ENCODE measurements at places on chromosomes 7 and 10.
A peak's percentile ranks its signal among the peaks of the same experiment; 100 is the strongest.

DNA sequence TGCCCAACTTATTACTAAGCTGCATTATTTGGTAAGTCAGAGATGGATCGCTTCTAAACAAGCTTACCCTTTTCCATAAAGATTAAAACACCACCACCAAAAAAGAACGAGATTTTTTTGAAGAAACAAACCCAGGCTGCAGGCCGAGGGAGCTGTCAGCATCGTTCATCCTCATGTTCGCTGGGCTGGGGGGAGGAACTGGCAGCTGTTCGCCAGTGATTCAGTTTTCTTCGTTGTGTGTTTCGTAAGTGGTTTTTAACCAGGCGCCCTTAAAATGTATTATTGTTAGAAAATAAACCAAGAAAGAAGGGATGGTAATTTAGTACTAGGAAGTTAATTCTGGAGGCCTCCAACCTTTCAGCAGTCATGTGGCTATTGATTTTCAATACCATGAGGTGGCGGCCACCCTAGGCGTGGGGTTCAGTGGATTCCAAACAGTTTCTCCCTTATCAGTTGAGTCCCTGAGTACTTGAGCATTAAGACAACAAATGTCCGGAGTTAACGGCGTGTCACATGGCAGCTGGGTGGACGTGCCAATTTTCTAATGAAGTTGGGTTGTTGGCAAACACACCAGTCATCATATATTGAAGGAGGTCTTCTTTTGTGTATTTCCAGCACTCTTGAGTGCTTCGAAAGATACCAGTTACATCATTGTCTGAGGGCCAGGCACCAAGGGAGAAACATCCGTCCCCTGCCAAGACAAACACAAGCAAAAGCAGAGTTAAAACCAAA is 173.2 kb downstream of the EBF3 start:
- DNase-seq = no peak

GRCh38 chr10:20855398-20856038 is 41.6 kb downstream of the NEBL start:
- no peak for DNase-seq

DNA sequence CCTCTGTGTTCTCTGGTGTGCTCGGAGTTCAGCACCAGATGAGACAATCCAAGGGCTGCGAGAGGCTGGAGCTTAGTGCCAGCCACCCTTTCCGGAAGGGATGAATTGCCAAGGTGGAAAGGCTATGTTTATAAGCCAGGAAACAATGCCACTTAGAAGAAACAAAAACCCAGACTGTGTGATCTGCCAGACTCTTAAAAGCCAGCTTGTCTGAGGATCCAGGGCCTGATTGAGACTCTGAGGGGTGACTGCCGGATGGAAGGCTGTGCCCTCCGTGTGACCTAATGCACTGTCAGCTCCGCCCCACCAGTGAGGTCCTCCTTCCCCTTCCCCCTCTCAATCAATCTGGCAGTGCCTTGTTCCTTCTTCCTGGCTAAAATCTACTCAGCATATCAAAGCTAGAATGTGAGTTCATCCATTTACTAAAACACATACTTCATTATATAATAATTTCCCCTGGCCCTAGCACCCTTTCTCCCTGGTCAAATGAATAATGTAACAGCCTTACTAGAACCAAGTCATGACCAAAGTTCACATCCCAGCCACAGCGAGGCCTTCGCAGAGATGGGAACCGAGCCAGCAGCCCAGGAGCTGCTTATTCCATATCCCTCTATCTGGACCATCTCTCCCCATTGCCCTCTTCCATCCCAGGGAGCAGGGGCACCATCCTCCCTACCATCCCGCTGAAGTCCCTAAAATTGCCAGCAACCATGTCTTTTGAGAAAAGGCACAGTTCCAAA is 25.5 kb downstream of the FAM107B start:
- DNase-seq = no peak

DNA sequence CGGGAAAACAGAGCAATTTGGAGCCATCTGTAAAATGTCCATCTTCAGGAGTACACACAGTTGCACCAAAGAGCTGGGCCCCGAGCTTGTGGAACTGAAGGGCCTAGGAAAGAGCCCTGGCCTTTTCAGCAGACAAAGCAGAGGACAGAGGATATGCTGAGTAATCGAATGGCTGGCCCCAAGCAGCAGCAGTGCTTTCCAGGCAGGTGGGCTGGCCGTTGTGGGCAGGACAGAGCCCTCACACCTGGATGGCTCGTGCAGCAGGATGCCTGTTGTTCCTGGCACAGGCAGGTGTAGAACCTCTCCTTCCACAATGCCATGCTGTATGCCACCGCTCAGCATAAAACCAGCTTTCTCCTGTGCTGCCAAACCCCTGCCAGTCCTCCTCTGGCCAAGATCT is 32.5 kb upstream of the TNS3 start:
- DNase-seq = no peak

- DNase-seq = peak; percentile 24
Observed at GRCh38 chr7:33905389-33906032, at the start of gene BMPER. Gene BMPER (plus strand): TSS chr7:33905539. CDS start chr7:33905614, 75 bp downstream.
